ENCODE measurements at places on chromosomes 13 and 19.

GRCh38 chr13:51534041-51534817 lies 50.0 kb upstream of the WDFY2 start:
- H3K27me3 ChIP-seq, result no peaks in the 10 kb centered on the region
- no peaks in the 10 kb centered on the region for H3K36me3 ChIP-seq
- H3K4me3 ChIP-seq, result no peak overlapping the region
- DNase-seq, result peak; percentile 18
- no peak overlapping the region for H3K27ac ChIP-seq
- peaks cover 21% of the 10 kb centered on the region for H3K4me1 ChIP-seq

DNA sequence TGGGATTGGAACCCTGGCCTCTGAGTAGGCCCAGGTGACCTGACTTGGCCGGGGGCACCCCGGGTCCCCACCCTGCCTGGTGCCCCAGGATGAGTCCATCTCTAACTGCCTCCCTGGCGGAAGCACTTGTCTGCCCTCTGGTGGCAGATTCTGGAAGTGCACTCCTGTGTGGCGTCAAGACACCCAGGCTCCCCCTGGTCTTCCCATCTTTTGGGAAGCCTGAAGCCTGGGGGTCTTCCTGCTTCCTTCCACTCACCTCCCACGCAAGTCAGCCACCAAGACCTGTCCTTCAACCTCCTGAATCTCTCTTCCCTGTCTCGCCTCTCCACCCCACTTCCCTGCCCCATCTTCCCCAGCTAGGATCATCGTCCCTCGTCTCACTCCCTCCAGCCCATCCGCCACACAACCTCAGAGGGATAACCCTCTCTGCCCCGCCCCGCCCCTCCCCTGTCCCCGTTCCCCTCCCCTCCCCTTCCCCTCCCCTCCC lies 7.4 kb downstream of the RABAC1 start:
- peaks cover 11% of the 10 kb centered on the region for H3K36me3 ChIP-seq
- H3K4me3 ChIP-seq, result no peak overlapping the region
- H3K4me1 ChIP-seq, result peaks cover 3% of the 10 kb centered on the region
- H3K27ac ChIP-seq, result no peak overlapping the region

DNA sequence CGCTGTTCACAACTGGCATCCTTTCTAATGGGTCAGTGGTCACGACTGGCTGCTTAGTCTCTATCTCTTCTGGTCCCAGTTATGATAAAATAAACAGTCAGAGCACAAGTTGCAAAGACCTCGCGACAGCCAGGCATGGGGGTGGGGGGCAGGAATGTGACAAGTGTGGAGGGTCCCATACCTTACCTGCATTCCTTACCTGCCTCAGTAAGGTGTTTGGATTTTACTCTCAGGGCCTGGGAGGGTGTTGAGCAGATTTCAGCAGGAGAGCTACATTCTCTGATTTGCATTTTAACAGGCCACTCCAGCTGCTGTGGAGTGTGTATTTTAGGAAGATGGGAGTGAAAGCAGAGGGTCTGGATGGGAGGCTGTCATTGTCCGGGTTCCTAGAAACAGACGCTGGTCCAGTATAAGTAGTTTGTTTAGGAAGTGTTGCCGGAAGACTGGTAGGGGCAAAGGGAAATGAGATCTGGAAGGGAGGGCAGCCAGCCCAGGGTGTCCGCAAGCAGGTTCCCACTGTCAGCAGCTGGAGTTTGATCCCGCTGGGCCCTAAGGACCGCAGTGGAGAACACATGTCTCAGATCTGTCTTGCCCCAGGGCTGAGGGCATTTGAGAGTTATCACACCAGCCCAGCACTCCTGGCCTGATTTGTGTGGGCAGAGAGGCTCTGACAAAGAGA lies 920.0 kb downstream of the UQCRFS1 start:
- H3K27ac ChIP-seq, result no peak overlapping the region
- no peaks in the 10 kb centered on the region for H3K27me3 ChIP-seq
- no peak for DNase-seq
- no peak overlapping the region for H3K4me3 ChIP-seq

DNA sequence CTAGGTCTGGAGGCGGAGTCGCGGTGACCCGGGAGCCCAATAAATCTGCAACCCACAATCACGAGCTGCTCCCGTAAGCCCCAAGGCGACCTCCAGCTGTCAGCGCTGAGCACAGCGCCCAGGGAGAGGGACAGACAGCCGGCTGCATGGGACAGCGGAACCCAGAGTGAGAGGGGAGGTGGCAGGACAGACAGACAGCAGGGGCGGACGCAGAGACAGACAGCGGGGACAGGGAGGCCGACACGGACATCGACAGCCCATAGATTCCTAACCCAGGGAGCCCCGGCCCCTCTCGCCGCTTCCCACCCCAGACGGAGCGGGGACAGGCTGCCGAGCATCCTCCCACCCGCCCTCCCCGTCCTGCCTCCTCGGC lies at the start of gene SLC5A5:
SLC5A5 (plus strand) TSS at position 68 of the 373 bp plus-strand sequence. CDS start 375 bp downstream, outside the sequence.
- DNase-seq, result no peak
- no peaks in the 10 kb centered on the region for H3K27me3 ChIP-seq
- peak within 1 kb of the TSS; percentile 53 for H3K27ac ChIP-seq
- peak within 1 kb of the TSS; percentile 56 for H3K4me3 ChIP-seq
- H3K36me3 ChIP-seq, result no peaks in the 10 kb centered on the region
- H3K4me1 ChIP-seq, result peaks cover 22% of the 10 kb centered on the region

DNA sequence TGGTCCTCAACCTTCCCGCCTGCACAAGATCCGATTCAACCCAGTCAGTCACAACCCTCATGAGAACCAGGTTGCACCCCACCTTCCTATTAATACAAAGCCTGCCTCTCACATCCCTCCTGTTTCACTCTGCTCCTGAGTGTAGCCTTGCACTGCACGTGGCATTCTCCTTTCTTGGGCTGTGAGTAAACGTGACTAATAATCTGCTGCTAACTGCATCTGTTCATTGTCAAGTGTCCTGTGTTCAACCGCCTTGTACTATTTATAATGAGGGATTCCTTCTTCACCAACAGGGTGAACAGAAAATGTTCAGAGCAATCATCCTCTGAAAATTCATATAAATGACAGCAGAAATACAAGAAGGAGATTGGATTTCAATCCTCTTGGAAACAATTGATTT lies 1608.2 kb downstream of the SLITRK5 start:
- H3K4me3 ChIP-seq, result no peak overlapping the region
- H3K27me3 ChIP-seq, result no peaks in the 10 kb centered on the region

- peaks cover 4% of the 10 kb centered on the region for H3K4me1 ChIP-seq
- no peak for DNase-seq
- H3K27me3 ChIP-seq, result peaks cover 6% of the 10 kb centered on the region
- no peak within 1 kb of the TSS for H3K27ac ChIP-seq
- no peaks in the 10 kb centered on the region for H3K36me3 ChIP-seq
These were observed at the start of gene PNMA8A for GRCh38 chr19:46471116-46471733. Gene PNMA8A (minus strand): TSS chr19:46471563. CDS start chr19:46471035, 528 bp downstream.

- H3K4me1 ChIP-seq, result peaks cover 8% of the 10 kb centered on the region
- no peaks in the 10 kb centered on the region for H3K27me3 ChIP-seq
- no peak for DNase-seq
- H3K36me3 ChIP-seq, result peaks cover 5% of the 10 kb centered on the region
These were observed 16.0 kb upstream of the MRI1 start for GRCh38 chr19:13748169-13748828.

GRCh38 chr13:43981091-43981490 lies 101.4 kb downstream of the LACC1 start:
- DNase-seq, result no peak
- no peaks in the 10 kb centered on the region for H3K27me3 ChIP-seq
- H3K27ac ChIP-seq, result no peak overlapping the region
- no peaks in the 10 kb centered on the region for H3K36me3 ChIP-seq
- H3K4me3 ChIP-seq, result no peak overlapping the region

DNA sequence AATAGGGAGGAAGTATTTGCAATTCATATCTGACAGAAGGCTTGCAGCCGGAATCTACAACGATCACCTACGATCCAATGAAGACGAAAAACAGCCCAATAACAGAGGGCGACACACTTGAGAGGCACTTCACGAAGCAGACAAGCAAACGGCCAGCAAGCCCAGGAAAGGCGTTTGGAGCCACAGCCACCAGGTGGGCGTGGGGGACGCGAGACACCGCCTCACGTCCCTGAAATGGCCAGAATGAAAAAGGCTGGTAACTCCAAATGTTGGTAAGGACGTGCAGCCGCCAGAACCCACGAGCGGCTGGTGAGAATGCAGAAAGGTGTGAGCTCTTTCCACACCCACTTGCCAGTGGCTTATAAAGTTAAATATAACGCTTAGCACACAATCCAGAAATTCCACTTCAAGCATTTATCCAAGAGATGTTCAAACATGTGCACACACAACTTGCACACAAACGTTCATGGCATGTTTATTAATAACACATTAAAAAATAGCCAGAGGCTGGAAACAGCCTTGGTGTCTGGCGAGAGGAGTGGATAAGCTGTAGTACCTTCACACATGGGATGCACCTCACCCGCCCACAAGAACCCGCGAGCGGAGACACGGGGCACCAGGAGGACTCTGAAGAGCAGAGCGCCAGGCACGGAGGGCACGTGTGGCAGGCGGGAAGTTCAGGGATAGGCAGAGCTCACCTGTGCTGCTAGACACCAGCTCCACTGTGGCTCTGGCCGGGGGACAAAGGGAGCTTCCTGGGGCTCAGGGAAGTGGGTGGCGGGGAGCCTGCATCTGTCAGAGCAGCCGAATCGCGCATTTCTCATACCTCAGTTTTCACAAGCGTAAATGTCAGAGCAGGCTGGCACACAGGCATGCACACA lies 89.3 kb downstream of the SPACA7 start:
- no peaks in the 10 kb centered on the region for H3K36me3 ChIP-seq
- no peak overlapping the region for H3K4me3 ChIP-seq
- no peak for DNase-seq

GRCh38 chr19:48878196-48879024 lies 6.2 kb downstream of the PPP1R15A start:
- H3K4me3 ChIP-seq, result no peak overlapping the region
- peaks cover 25% of the 10 kb centered on the region for H3K36me3 ChIP-seq
- peaks cover 29% of the 10 kb centered on the region for H3K4me1 ChIP-seq
- DNase-seq, result no peak
- no peaks in the 10 kb centered on the region for H3K27me3 ChIP-seq

GRCh38 chr13:46004491-46004890 lies 48.1 kb downstream of the ZC3H13 start:
- no peak for DNase-seq
- H3K27ac ChIP-seq, result no peak overlapping the region
- H3K27me3 ChIP-seq, result no peaks in the 10 kb centered on the region
- no peak overlapping the region for H3K4me3 ChIP-seq
- peaks cover 36% of the 10 kb centered on the region for H3K36me3 ChIP-seq
- no peaks in the 10 kb centered on the region for H3K4me1 ChIP-seq

DNA sequence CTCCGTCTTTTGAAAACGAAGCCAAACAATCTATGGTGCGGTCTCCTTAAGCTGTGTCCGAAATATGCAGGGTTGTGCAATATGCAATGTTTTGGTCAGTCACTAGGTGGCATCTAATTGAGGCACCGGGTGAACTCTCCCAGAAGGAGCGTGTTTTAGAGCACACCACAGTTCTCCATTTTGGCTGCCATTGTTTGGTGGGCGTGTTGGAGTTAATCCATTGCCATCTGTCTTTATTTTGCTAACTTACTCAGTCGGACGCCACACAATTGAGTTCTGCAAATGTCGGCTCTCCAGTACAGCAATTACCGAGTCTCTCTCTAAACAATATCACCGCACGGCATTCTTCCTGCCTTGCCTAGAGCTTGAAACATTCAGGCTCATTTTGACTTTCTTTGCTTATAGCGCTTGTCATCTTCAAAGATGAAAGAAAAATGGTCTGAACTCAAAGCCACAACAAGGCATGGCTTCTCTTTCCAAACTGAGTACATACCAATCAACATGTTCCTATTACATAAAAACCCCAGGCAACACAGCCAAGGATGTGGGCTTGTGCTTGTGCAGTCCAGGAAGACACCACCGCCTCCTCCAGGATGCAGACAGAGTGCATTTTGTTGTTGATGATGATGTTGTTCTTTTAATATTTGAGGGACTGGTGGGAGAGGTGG lies 182.0 kb upstream of the SERP2 start:
- peak; percentile 21 for DNase-seq
- peaks cover 5% of the 10 kb centered on the region for H3K4me1 ChIP-seq
- H3K4me3 ChIP-seq, result no peak overlapping the region
- H3K27ac ChIP-seq, result no peak overlapping the region

- no peak for DNase-seq
- peaks cover 4% of the 10 kb centered on the region for H3K4me1 ChIP-seq
- H3K4me3 ChIP-seq, result no peak overlapping the region
- no peaks in the 10 kb centered on the region for H3K27me3 ChIP-seq
These were observed 6.1 kb upstream of the LSM4 start for GRCh38 chr19:18329035-18329376.

DNA sequence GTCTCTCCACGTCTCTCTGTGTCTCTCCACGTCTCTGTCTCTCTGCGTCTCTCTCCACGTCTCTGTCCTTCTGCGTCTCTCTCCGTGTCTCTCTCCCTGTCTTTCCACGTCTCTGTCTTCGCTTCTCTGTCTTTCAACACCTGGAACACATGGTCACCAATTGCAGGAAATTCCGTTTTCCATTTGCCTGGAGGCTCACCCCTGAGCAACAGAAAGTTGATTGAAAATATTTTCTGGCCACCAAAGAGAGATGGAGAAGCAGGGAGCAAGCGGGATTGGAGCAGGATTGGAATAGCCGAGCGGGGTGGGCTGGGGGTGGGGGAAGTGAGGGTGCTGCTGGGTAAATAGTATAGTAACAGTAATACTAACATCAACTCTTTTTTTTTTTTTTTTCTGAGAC lies 1.7 kb downstream of the KANK2 start:
- no peak overlapping the region for H3K27ac ChIP-seq
- no peaks in the 10 kb centered on the region for H3K27me3 ChIP-seq
- no peak overlapping the region for H3K4me3 ChIP-seq
- no peak for DNase-seq
- H3K36me3 ChIP-seq, result no peaks in the 10 kb centered on the region
- peaks cover 12% of the 10 kb centered on the region for H3K4me1 ChIP-seq

GRCh38 chr19:2759965-2760364 lies 20.1 kb upstream of the SLC39A3 start:
- H3K27me3 ChIP-seq, result no peaks in the 10 kb centered on the region
- no peak overlapping the region for H3K4me3 ChIP-seq
- DNase-seq, result no peak
- no peaks in the 10 kb centered on the region for H3K4me1 ChIP-seq

- H3K4me1 ChIP-seq, result no peaks in the 10 kb centered on the region
- no peaks in the 10 kb centered on the region for H3K27me3 ChIP-seq
- H3K4me3 ChIP-seq, result no peak overlapping the region
- no peak for DNase-seq
- peaks cover 4% of the 10 kb centered on the region for H3K36me3 ChIP-seq
These were observed 3.5 kb downstream of the ADPRHL1 start for GRCh38 chr13:113449693-113450347.
